ENCODE measurements at places on chromosomes 2 and 18.

DNA sequence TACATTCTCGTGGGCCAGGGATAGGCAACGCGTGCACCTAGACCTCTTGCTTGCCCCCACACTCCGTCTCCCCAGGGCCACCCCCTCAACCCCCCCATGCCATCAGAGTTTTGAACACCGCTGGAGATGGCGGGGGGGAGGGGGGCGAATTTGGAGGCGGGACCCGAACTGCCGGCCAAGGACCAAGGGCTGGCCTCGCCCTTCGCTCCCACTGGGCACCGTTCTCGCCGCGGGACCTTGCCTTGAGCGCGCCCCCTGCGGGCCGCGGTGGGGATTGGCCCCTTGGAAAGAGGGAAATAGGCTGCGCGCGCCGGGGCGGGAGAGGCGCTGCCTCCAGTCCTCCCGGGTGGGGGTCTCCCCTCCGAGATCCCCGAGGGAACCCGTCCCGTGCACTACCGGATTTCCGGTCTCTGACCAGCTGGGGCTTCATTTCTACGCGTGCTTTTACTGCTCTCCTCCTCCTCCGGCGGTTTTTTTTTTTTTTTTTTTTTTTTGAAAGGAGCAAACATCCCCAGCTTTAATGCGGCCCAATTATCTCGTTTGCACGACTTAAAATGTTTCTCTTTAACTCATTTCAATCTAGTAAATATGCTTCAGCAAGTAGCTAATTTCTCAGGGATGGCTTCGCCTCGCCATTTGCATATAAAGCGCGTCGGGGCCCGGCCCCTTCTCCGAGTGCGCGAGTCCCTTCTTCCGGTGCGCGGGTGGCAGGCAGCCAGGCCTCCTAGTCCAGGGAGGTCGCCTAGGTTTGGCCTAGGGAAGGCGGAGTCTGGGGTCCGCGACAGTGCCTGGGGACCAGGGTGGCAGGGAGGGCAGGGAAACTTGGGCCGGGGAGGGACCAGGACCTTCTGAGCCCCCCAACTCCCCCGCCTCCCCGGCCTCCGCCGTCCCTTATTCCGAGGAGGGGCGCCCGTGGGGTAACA is 10.0 kb upstream of the GBX2 start:
- peak; percentile 78 for DNase-seq

DNA sequence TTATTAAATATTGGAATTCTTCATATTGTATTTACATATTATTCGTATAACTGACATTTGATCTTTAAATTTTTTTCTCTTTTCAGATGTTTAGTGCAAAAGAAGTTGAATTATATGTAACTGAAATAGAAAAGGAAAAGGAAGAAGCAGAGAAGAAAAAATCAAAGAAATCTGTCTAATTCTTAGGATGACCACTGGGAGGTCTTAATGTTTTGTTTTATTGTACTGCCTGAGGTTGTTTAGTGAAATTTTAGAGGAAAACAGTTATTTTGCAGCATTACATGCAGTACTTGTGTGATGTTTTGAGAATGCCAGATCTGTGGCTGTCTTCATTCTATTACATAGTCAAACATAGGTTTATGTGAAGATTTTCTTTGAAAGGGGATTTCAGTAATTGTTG is 34.0 kb upstream of the TAF4B start:
- no peak for DNase-seq

DNA sequence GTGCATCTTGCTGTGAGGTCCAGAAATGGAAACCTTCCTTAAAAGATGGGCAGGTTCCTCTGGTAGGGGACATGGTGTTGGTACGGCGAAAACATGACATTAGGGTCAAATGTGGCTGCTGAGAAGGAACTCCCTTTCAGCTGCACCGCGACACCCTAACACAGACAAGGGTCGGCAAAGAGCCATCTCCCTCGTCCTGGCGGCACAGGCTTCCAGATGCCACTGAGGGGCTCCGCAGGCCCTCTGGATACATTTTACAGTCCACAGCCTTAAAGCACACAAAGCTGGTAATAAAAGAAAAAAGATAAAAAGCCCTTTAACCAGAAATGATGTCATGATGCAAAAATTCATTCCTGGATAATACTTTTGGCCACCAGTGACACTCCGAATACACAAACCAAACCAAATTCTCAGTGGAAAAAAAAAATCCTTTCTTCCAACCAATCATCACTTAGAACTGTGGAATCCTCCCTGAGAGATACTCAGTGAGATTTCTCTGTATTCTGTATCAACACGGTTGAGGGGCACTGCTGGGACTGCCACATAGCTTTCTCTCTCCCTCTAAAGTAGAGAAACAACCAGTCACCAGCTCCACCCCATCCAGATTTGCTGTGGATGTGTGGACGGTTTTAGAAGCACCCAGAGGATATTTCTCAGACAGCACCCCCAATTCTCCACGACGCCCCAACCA is 174.8 kb downstream of the HDAC4 start:
- DNase-seq: peak; percentile 79

DNA sequence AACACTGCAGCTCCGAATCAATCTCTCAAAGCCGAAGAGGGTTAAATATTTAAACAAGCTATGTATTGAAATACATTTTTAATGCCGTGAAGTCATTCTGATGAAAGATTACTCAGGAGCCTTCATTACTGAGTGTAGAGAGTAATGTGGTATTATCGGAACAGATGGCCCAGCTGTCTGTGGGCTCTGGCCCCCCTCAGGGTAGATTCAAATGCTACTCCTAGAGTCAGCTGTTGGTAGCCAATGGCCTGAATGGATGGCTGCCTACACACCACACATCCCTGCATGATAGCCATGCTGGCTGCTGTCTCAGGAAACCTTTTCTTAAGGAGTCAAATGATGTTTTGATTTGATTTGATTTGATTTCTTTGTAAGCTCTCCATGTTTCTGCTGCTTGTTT is 732.3 kb upstream of the CELF4 start:
- DNase-seq: no peak

DNA sequence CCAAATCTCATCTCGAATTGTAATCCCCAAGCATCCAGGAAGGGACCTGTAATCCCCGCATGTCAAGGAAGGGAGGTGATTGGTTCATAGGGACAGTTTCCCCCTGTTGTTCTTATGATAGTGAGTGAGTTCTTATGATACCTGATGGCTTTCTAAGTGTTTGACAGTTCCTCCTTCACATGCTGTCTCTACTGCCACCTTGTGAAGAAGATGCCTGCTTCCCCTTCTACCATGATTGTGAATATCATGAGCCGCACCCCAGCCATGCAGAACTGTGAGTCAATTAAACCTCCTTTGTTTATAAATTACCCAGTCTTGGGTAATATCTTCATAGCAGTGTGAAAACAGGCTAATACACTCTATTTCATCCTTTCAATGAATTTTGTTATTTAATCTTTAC is 446.7 kb downstream of the RNF144A start:
- no peak for DNase-seq

- peak; percentile 70 for DNase-seq
These were observed 9.8 kb downstream of the TUBB6 start for GRCh38 chr18:12317664-12318333.

GRCh38 chr2:237542001-237542704 is 24.2 kb upstream of the PRLH start:
- no peak for DNase-seq
